ENCODE measurements at places on chromosomes 5 and 9.

DNA sequence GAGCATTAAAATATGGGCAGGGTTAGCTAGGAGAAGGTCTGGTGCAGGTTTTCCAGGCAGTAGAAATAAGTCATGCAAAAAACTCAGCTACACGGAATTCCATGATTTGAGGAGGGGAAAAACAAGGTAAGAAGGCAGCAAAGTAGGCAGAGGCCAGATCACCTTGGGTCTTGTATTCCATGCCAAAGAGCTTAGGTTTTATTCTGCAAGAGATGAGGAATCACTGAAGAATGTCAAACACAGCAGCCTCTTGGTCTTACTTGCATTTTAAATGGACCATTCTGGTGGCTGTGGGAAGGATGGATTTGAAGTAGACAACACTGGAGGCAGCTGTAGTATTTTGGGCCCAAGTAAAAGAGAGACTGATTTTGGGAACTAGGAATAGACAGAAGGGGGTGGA, 8.6 kb downstream of the TRPM3 start:
- no peak for DNase-seq

DNA sequence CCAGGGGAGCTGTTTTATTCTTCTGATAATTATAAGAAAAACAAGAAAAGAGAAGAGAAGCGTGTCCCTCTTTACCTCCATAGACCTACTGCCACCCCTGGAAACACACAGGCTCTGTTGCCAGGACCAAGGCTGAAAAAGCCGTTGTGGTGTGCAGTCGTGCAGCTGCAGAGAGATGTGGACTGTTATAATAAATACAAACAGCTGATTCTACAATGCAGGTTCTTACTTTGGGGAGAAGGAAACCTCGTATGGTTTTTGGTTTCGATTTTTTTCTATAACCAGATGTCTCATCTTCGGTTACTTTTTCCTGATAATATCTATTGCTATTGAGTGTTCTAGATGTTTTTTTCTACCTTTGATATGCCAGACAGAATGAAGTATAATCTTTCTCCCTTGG, 28.1 kb downstream of the FYB1 start:
- no peak for DNase-seq

DNA sequence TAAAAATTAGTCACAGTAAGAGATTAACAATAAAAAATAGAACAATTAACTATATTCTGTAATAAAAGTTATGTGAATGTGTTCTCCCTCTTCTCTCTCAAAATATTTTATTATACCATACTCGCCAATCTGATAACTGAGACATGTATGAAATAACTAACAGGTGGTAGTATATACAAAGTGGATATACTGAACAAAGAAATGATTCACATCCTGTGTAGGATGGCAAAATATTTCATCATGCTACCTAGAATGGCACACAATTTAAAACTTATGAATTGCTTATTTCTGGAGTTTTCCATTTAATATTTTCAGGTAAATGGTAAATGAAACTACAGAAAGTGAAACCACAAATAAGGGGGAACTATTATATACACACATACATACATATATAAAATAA, 152.5 kb downstream of the RNF180 start:
- peak; percentile 13 for DNase-seq

GRCh38 chr9:9352877-9353481, 1259.8 kb downstream of the PTPRD start:
- peak; percentile 7 for DNase-seq

DNA sequence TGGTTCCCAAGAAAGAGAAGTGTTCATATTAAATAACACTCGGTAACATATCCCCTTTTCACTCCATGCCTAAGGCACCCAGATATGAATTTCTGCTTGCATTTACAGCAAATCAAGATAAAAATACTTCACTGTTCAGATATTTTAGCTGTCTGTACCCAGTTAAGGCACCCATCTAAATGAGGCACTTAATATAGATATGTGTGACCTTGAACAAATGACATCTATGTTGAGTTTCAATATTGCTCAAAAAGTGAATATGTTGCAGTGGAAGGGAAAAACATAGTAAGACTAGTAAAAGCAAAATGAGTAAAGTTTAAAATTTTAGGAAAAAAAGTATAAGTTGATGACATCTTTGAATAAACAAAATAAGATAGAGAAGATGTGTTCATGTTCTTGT, 32.4 kb upstream of the SPDL1 start:
- no peak for DNase-seq

GRCh38 chr5:38417658-38418017, 138.8 kb downstream of the LIFR start:
- DNase-seq, result no peak

DNA sequence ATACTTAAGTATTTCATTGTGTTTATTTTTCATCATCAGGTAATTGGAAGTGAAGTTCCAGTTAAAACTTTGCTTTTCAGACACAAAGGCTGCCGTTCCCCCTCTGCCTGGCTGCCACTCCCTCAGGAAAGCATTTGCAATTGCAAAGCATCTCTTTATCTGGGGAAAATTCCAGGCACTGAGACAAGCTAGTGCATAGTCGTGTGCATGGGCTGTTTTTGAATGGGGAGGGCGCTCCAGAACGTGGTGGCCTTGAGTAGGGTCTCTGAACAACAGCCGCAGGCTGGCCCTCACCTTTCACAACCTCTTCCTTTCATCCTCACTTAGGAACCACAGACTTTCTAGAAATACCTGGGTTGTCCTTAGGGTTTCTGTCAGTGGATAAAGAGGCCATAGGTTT, 285.1 kb upstream of the ADAMTS16 start:
- no peak for DNase-seq

- no peak for DNase-seq
Observed at GRCh38 chr5:150341331-150341730, 16.2 kb upstream of the TCOF1 start.

DNA sequence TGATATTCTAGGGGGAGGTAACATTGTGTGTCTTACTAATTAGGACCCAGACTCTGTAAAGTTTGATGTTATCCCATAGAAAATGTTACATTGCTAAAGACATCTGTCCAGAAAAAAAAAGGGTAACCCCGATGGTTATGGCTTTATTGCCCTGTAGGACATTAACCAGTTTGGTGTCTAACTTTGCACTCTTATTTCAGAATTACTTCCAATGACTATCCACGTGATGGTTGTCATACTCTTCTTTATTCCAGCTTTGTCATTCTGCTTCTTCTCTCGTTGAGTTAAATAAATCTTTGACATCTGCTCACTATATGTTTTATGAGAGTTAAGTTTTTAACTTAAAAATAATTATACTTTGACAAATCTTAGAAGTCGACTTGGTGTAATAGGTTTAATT, 180.4 kb upstream of the ANKRD55 start:
- DNase-seq, result no peak

DNA sequence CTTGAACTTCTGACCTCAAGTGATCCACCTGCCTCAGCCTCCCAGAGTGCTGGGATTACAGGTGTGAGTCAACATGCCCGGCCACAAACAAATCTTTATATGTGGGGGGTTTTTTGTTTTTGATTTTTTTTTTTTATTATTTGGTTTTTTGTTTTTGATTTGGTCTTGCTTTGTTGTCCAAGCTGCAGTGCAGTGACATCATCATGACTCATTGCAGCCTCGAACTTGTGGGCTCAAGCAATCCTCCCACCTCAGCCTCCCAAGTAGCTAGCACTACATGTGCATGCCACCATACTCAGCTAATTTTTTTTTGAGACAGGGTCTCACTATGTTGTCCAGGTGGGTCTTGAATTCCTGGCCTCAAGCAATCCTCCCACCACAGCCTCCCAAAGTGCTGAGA, 42.4 kb downstream of the ALDH7A1 start:
- no peak for DNase-seq

DNA sequence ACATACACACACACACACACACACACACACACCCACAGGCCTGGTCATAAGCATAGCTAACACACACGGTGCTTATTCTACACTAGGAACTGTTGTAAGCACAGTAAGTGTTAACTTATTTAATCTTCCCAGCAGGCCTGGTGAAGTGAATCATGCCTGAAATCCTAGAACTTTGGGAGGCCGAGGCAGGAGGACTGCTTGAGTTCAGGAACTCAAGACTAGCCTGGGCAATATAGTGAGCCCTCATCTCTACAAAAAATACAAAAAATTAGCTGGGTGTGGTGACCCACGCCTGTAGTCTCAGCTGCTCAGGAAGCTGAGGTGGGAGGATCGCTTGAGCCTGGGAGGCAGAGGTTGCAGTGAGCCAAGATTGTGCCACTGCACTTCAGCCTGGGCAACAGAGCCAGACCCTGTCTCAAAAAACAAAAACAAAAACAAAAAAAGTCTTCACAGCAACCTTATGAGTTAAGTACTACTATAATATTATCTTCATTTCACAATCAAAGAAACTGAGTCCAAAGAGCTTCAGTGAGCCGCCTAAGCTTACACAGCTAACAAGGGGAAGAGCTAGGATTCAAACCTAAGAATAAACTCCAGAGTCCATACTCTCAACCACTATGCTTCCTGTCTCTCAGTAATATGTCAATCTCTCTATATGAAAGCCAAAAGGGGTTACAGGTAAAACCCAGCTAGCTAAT, 2.3 kb downstream of the MEGF9 start:
- no peak for DNase-seq

DNA sequence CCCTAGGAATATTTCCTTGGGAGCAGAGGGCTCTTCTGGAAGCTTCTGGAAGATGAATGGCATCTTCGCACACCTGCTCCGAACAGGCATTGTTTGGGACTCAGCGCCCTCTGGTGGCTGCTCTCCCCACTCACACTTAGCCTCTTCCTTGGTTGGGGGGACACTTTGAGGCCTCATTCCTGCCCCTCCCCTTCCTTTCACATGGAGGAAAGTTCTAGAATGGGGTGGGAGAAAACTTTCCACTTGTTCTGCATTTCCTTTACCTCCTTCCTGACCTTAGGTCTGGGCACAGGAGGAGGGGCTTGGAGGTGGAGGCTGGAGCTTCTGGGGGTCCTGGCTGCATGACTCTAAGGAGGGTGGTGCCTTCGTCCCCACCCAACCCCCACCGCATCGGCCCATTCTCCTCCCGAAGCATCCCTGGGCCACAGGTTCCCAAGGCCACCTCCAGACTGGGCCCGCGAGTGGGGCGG, 19.3 kb upstream of the SMIM32 start:
- DNase-seq, result peak; percentile 33

GRCh38 chr5:589588-589987, 22.6 kb upstream of the CEP72 start:
- no peak for DNase-seq

DNA sequence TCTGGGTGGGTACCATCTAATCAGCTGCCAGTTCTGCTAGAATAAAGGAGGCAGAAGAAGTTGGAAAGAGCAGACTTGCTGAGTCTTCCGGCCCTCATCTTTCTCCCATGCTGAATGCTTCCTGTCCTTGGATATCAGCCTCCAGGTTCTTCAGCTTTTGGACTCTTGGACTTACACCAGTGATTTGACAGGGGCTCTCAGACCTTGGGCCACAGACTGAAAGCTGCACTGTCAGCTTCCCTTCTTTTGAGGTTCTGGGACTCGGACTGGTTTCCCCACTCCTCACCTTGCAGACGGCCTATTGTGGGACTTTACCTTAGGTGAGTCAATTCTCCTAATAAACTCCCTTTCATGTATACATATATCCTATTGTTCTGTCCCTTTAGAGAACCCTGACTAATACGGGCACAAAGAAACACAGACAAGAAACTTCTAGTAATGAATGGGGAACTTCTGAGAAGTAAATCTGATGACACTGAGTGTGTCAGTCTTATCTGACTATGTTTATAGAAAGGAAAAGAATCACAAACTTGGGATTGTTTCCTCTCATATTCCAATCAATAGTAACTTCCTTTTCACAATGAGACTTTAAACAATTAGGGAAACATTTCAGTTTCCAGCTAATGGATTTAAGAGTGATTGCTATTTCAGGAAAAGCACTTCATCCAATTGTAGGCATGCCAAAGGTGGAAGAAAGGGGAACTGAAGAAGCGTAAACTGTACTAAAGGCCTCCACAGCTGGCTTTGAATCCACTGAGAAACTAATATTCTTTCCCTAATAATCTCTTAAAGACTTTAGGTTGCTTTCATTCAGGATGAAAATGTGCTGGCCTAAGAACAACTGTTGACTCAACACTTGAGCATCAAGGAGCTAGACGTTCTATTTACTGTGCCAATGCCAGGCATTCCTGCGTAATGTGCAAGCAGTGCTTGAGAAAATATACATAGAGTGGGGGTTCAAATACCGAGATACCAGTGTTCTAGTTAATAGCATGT, 127.9 kb upstream of the PTGER4 start:
- peak; percentile 14 for DNase-seq

DNA sequence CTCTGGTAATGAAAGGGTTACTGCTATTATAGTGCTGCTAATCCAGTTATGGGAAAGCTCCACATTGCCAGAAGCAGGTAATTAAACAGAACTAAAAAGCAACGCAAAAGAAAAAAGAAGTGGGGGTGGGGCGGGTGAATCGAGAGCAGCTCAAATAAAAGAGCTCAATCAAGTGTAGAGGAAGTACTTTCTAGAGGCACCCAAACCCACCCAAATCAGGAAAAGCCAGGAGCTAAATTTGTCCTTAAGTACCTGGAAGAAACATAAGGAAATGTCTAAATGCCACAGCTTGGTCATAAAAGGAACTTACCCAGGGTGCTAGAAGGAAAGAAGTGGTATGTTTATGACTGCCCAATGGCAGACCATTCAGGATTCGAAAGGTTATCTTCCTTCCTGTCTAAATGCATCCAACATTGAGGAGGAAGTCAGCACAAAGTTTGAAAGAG, 2.4 kb upstream of the RNF145 start:
- DNase-seq, result no peak

DNA sequence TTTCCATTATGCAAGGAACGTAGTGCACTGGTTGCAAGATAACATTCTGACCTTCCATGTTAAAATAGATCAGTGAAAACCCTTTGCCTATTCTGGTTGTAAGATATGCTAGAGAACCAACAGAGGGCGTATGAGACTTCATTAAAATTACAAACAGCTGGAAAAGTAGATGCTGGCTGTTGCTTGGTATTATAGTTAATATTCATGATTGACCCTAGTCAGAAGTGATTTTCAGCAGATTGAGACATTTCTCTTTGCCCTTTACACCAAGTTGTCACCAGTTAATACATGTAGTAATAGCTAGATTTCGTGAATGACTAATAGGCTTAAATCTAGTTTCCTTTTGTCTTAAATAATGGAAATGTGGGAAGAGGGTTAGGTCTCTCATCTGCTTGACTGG, 13.8 kb upstream of the FGF18 start:
- no peak for DNase-seq

DNA sequence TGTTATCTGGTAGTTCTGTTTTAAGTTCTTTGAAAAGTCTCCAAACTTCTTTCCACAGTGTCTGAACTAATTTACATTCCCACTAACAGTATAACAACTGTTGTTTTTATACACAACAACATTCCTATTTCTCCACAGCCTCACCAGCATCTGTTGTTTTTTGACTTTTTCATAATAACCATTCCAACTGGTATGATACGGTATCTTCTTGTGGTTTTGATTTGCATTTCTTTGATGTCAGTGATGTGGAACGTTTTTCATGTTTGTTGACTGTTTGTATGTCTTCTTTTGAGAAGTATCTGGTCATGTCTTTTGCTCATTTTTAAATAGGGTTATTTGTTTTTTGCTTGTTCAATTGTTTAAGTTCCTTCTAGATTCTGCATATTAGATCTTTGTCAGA, 12.6 kb upstream of the GRAMD2B start:
- DNase-seq, result no peak

All from kidney capillary endothelial cell (primary cell).